ENCODE measurements at places on chromosomes 6 and 20.

GRCh38 chr20:52410731-52411234 is 219.2 kb upstream of the ZFP64 start:
- no peak for DNase-seq

DNA sequence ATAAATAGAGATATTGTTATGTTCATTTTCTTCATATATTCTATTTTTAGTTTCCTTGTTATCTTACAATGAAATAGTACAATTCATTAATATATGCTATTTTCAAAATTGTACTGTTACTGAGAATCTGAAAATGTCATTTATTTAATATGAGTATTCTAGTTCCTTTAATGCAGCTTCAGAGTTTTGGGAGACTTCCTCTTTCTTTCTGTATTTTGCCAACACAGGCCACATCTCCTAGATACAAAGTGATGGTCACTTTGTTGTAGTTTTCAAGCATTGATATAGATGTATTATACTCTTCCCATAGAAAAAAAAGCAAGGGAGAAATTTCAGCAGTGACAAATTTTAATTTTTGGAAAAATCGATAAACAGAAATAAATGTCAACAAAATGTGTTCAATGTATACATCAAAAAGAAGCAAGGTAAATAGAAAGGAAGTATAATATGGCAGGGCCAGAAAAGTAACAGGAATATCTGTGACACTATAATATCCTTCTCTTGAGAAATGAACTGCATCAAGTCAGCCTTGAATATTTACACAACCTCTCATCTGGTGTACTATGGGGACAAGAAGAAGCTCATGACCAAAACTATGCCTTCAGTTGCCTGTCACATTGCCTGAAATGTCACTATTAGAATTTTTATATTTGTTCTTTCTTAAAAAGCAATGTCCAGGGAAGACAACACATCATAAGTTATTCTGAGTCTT is 396.0 kb downstream of the TBC1D32 start:
- DNase-seq = no peak

- DNase-seq = no peak
Observed at GRCh38 chr20:14759979-14760378, 422.6 kb upstream of the FLRT3 start.

- DNase-seq = no peak
Observed at GRCh38 chr6:24918641-24919055, 17.1 kb downstream of the RIPOR2 start.

- DNase-seq = no peak
Observed at GRCh38 chr6:10136636-10137035, 278.2 kb downstream of the TFAP2A start.

DNA sequence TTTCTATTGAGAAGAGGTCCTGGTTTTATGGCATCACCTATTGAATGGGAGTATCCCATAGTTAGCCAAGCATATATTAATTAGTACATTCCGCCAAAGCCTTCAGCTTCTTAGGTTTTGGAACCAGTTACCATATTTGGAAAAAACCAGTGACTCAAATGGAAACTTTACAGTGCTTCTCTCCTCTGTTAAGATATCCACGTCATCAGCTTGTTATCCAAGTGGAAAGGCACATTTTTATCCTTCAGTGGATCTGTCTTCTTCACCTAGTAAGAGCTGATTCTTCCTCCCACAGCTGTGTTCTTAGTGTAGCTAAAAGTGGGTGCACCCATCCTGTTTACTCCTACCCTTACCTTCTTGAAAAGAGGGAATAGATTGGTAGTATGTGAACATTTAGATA is 34.5 kb downstream of the TPD52L1 start:
- DNase-seq = no peak

GRCh38 chr6:33502486-33502885 is 48.1 kb downstream of the ZBTB9 start:
- DNase-seq = no peak

- DNase-seq = no peak
Observed at GRCh38 chr6:112286010-112286409, 31.6 kb upstream of the LAMA4 start.

DNA sequence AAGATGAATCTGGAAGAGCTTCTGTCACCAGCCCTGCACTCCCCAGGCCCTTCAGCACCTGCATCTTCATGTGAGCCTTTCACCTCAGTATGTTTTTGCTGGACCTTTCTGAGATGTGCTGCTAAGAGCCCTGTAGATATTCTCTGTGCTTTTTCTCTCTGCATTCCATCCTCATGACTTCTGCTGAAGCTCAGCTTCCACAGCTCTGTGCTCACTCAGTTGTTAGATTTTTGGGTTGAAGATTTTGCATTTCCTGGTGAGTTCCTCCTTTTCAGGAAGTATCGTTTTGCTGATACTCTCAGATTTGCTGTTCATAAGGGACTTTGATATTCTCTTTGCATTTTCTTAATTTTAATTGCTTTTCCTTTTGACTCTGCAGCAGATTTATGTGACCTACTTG is 18.3 kb downstream of the KIAA1586 start:
- DNase-seq = no peak

DNA sequence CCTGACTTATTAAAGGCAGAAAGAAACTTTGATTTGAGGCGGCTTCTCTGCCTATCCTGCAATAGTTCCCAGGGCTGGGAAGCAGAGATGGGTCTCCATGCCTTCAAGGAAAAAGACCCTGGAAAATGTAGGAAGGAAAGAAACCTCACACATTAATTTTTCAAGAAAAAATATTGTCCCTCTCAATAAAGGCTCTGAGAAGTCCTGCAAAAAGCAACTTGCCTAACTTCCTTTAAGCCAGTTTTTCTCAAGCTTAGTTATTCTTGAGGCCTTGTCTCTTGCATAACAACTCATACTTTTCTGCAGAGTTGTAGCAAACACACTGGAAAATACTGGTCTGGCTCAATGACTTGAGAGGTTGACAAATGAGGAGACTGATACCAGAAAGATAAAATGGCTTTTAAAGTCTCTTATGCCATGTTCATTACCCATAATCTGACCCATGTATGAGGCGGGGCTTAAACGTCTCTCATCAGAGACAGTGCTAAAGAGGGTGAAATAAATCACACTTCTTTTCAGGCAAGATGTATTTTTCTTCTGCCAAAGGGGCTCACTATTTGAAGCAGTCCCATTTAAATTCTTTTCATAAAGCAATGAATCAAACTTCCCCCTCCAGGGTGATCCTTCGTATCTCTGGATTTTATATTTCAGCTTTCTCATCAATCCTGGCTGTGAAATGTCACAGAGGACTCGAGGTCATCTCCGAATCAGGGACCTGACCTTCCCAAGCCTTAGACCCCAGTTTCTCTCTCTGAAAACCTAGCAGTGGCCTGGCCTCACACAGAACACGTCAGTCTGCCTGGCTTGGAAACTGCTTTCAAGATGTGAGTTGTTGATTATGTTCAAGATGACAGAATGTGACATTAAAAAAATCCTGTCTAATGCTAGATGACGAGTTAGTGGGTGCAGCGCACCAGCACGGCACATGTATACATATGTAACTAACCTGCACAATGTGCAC is 82.3 kb upstream of the KCNG1 start:
- DNase-seq = no peak

DNA sequence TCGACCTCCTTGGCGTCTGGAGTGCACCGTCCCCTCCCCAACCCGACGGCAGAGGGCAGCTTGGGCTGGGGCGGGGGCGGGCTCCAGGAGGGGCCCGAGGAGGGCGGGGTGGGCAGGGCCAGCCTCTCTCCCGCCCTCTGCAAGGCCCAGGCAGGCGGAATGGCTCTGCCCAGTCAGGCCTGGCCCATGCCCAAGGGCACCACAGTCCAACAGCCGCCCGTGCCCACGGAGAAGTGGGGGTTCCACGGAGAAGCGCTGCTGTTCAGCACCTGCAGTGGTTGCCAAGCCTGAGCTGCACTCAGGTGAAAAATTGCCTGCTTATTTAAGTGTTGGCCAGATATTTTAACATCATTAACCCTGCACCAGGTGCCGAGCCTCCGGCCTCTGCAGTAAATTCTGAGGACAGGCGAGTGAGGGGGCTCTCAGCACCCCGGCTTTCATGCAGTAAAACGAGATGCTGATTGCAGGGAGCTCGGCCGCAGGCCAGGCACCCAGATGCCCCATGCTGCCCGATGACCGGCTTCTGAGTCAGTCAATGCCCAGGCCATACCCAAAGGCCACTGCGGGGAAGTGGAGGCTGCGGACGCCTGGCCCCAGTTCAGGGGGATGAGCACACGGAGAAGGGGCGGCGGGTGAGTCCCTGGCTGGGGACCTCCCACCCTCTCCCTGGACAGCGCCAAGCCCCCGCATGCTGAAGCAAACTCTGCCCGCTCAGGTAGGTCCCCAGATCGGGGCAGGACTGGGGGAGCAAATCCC is at the start of gene SRMS:
Gene SRMS, minus strand, starts transcription at position 25 of the 756 bp plus-strand sequence. CDS start 286 bp downstream, outside the sequence.
- peak; percentile 29 for DNase-seq

- DNase-seq = no peak
Observed at GRCh38 chr20:40806929-40807820, 118.1 kb upstream of the MAFB start.

DNA sequence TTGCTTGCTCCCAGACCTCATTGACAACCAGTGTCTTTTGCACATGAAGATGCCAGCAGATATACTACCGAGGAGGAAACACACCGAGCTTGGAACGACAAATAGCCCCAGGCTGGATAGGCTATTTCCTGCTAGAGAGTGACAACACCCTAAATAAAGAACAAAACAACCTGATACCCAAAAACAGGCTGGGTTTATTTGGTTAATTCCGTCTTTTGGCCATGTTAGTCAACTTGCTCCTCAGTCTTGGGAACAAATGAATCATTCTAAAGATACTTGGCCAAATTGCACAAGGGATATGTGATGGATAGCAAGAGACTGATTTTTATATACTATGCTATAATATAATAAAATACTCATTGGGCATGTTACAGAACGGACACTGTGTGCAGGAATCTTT is 11.5 kb upstream of the MUC22 start:
- no peak for DNase-seq

DNA sequence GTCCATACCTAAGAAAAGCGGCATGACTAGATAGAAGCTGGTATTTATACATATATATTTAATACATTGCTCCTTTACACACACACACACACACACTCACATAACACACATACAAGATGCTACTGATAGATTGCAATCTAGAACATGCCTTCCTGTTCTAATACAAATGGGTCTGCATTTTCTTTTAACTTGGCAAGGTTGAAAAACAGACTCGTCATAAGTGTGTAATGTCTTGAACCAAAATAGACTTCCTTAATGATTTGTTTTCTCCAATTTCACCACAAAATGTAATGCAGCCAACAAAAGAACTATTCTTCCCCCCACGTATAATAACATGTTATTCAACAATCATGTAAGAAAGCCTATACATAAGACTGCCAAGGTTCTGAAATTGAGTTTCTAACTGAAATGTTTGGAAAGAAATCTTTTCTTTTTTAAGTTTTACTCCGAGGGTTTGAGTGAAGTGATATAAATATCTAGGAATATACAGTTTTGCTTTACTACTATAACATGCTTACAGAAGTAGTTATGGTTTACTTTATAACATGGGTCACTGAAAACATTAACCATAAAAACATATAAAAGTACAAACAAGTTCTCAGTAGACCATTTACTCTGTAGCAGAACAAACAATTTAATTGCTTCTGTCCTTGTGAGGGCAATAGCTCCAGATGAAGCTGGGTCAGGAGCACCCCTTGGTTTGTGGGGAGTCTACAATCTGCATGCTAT is 207.5 kb downstream of the FOXC1 start:
- peak; percentile 84 for DNase-seq

DNA sequence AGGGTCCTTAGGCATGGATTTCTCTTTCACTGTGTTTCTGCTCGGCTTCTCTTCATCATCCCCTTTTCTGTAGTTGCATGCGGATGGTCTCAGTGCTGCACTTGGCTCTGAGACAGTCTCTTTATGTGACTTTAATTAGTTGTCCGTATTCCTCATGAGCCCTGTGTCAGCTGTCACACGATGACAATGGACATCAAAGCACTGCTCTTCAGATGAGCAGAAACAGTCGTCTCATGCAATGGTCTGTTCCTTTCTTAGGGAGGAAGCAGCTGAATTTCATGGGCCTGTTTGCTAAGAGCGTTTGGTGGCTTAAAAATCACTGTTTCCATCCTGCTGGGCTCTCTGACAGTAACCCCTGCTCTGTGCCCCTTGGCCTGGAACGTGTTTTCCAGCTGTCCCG is 64.9 kb downstream of the SYTL3 start:
- no peak for DNase-seq

DNA sequence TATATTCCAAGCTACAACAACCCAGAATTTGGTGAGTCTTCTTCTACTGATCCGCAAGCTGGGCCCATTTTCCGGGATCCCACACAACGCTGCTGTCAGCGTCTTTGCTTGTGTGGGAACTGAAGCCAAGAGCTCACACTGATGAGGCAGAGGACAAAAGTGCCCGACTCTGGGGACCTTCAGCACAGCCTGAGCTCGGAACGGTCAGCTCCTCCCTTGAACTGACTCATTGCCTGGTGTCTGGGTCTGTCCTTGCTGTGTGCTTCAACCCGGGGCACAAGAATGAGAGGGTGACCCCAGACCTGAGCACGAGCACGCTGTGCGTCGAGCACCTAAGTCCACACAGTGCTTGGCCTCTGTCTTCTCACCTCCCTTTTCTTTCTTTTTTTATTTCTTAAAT is 33.5 kb downstream of the DACT2 start:
- no peak for DNase-seq

DNA sequence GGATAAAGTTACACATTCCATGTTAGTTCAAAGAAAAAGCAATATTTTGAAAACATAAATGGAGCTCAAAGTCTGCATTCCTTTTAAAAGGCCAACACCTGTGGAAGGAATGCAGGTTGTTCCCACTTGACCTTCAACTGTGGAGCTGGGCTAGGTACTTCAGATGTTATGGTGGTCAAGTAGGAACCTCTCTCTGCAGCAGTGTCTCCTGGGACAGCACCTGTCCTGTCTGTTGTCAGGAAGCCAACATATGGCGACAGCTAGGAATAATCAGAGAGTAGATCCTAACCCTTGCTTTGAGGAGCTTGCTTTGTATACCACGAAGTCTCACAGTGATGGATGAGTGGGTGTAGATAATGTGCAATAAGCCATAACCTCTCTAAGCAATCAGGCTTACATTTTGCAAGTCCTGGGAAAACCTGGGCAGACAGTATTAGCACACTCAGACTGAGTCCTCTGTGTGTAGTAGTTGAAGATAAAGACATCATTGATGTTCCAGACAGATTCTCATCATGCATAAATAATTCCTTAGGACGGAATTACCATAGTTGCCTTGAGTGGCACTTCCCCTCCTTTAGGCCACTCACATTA is 347.5 kb downstream of the PRL start:
- DNase-seq = peak; percentile 45

DNA sequence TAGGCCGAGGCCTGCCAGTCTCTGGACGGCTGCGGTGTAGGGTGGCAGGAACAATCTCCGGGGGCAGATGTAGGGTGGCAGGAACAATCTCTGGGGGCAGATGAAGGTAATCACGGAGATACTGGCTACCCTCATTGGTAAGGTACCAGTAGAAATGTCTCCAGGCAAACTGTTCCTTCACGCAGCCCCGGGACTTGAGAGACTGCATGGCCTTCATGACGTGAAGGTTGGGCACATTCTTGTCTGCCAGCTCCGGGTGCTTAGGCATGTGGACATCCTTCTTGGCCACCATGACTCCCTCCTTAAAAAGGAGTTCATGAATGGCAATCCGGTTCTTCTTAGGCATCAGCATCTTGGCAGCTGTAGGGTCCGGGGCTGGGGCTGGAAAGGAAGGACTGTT is 6.1 kb downstream of the FAM110A start:
- no peak for DNase-seq

GRCh38 chr20:48751871-48752270 is 75.9 kb downstream of the PREX1 start:
- DNase-seq = no peak

- no peak for DNase-seq
Observed at GRCh38 chr6:160060221-160060620, 61.4 kb upstream of the SLC22A1 start.

GRCh38 chr20:43711098-43711654 is 15.6 kb downstream of the GTSF1L start:
- DNase-seq = no peak

- DNase-seq = no peak
Observed at GRCh38 chr6:139628270-139628669, 253.8 kb upstream of the CITED2 start.

All from SK-MEL-5 (cell line).